ENCODE measurements at places on chromosomes 4 and X. TPM values are rescaled to one million over a fixed set of nuclear protein-coding genes. Genes with fewer than 3 reads are reported as not detected.

The MAGEH1 gene
- 47.2 TPM for total RNA-seq

The ZNF157 gene
- 0.28 TPM for total RNA-seq

The CXCL6 gene
- 349 TPM for total RNA-seq

The MAGED4 gene
- total RNA-seq: 18.6 TPM

The PDGFC gene
- 67.9 TPM for total RNA-seq

The SYTL5 gene
- total RNA-seq: 1.4 TPM

The SPANXA2 gene
- not detected for total RNA-seq

The PF4V1 gene
- 10.2 TPM for total RNA-seq

All from regular cardiac myocyte (primary cell).